ENCODE measurements at places on chromosomes 7 and 10.

GRCh38 chr10:44858988-44859387 is 52.1 kb upstream of the TMEM72 start:
- DNase-seq, result no peak

- no peak for DNase-seq
These were observed 23.4 kb upstream of the NPS start for GRCh38 chr10:127525686-127526085.

DNA sequence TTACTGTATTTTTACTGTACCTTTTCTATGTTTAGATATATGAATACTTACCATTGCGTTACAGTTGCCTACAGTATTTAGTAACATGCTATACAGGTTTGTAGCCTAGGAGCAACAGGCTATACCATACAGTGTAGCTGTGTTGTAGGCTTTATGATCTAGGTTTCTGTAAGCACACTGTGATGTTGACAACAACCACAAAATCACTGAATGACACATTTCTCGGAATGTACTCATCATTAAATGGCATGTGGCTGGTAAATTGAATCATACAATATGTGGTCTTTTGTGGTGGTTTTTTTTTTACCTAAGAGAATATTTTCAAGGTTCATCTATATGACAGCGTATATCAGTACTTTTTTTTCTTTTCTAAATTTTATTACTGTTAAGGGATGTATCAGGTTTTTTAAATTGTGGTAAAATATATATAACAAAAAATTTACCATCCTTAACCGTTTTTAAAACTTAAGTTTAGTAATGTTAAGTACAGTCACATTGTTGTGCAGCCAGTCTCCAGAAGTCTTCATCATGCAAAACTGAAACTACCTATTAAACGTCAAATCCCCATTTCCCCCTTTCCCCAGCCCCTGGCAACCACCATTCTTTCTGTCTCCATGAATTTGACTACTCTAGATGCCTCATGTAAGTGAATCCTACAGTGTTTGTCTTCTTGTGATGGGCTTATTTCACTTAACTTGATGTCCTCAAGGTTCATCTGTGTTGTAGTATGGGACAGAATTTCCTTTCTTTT is 21.5 kb downstream of the BTAF1 start:
- DNase-seq, result no peak

GRCh38 chr7:99897322-99898022 is 20.6 kb upstream of the OR2AE1 start:
- DNase-seq, result no peak

DNA sequence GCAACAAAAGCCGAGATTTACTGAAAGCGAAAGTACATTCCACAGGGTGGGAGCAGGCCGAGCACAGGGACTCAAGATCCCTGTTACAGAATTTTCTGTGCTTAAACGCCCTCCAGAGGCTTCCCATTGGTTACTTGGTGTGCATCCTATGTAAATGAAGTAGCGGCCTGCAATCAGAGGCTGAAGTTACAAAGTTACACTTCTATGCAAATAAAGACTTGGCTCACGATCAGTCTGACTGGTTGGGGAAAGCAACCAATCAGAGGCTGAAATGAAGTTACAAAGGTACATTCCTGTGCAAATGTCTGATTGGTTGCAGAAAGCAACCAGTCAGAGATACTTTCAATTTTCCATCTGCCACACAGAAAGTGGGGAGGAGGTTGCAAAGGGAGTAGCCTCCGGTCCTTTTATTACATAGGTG is 4.1 kb downstream of the ACBD7 start:
- DNase-seq, result no peak

All from activated CD8-positive, alpha-beta memory T cell treated with anti-CD3 and anti-CD28 coated beads for 48 hours (primary cell).